Activated CD4-positive, alpha-beta T cell treated with anti-CD3 and anti-CD28 coated beads, Interleukin-2, amount 10 ng/mL, durations not matched to agents 7 days and 5 days (primary cell): ENCODE measurements at places on chromosomes 4 and X.

GRCh38 chr4:37780444-37781130 lies 45.9 kb upstream of the PGM2 start:
- DNase-seq, result peak; percentile 77

GRCh38 chr4:101835121-101835904 lies 44.8 kb downstream of the BANK1 start:
- DNase-seq, result no peak

DNA sequence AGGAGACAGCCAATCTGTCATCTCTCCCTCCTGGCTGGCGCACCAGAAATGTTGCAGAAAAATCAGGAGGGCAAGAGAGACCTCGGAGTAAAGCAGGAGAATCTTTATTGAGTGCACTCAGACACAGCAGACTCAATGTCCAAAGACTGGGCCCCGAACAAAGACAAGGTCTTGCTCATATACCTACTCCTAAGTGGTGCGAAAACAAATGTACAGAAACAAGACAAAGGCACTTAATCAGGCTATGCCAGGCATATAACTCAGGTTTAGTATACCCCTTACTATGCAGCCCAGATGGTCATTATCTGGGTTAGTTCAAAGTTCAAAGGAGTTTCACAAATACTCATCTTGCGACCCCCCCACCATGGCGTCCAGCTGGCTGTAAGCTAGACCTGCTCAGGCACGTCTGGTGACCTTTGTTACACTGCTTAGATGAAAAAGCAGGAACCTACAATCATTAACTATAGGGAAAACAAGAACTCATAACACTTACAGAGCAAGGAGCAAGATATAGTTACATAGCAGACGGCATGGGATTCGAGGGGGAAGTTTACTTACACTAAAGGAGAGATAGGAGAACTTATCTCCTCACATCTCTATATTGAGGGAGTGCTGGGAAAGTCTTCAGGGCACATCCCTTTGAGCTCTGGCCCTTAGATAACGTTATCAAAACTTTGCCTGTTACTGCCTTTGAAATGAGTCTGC lies 27.5 kb downstream of the SULT1E1 start:
- no peak for DNase-seq

DNA sequence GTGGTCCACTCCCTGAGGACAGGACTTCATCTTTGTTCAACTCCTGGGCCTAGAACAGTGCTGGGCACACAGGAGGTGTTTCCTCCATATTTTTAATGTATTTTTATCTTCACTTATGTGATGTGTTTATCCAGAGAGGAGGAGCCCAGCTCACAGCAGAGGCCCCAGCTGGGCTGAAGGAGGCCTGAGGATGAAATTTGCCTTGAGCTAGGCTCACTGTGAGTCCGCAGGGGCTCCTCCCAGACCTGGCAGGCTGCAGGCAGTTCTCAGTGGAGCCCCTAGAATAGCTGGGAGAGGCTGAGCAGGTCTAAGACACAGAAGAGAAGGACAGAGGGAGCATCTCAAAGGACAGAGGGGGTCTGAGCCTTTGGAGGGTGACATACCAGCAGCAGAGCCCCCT lies 26.8 kb downstream of the C4orf50 start:
- no peak for DNase-seq

GRCh38 chrX:135973025-135973547 lies 702 bp downstream of the MMGT1 start:
- DNase-seq, result peak; percentile 7

- DNase-seq, result no peak
Observed at GRCh38 chr4:176383273-176384077, 63.7 kb downstream of the SPCS3 start.

DNA sequence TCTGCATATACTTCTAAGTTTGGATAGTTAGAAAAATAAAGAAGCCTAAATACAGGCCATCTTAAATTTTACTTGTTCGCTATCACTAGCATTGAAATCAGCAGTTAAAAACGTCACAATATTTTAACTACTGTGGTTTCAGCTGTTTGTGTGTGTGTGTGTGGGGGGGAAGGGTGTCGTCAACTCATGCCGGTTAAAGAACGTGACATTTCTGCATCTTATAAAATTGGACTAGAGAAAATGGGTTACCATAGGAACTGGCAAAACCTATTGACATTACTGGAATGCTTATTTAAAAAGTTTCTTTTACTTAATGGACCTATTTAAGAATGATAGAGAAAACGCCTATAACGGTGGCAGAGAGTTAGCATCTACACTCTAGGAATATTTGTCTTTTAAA lies 1.2 kb upstream of the CNKSR2 start:
- DNase-seq, result no peak

GRCh38 chrX:47093248-47093647 lies 15.0 kb downstream of the RGN start:
- peak; percentile 12 for DNase-seq

DNA sequence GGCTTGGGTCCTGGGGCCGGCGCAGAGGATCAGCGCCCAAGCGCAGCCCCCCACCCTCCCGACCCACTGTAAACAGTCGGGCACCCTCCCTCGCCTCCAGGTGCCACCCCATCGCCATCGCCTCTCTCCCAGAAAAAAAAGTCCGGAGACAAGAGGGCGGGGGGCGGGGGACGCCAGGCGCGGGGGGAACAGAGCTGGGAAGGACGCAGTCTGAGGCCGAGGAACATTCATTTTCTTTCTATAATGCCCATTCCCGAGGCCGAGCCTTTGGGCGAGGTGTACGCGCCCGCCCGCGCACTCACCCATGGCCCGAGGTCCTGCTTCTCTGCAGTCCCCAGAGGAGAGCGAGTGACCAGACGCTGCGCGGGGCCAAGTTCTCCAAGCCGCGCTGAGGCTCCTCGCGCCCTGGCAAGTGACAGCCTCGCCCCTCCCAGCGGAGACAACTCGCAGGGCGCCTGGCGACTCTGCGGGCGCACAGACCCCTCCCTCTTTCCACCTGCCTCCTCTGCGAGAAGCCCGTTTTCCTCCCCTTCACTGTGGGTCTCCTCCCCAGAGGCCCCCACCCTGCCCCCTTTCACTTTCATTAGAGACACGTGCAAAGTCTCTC lies 63.5 kb upstream of the WDR17 start:
- peak; percentile 6 for DNase-seq

DNA sequence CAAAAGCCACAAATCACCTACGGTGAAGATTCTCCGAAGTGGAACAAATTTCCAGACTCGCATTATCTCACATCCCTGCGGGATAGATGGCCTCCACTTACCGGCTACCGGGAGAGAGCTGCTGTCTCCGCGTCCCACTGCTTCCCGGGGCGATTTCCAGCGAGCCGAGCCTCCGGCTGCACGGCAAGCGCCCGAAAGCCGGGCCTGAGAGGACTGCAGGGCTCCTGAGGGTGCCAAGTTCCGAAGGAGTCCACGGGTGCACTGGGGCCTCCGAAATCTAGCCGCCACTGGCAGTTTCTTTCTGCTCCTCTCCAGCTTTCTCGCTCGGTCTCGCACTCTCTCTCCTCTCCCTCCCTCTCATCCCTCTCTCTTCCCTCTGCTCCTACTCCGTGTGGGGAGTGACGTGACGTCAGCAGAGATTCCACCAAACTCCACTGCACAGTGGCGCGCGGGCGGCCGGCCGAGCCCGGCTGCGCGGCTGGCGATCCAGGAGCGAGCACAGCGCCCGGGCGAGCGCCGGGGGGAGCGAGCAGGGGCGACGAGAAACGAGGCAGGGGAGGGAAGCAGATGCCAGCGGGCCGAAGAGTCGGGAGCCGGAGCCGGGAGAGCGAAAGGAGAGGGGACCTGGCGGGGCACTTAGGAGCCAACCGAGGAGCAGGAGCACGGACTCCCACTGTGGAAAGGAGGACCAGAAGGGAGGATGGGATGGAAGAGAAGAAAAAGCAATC lies 14.0 kb upstream of the PITX2 start:
- DNase-seq, result no peak

DNA sequence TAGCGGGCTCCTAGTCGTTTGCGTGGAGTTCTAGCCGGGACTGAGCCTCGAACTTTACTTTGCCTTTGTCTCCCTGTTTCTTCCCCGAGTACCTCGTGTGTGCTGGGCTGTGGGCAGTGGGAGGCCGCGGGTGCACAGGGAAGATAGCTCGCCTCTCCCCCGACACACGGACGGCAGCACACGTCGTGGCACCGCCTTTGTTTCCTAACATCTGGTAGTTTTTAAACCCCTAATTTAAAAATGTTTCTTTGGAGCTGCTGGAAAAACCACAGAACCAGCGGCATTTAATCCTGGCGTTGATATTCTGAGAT lies 866 bp downstream of the RBM46 start:
- DNase-seq, result no peak

DNA sequence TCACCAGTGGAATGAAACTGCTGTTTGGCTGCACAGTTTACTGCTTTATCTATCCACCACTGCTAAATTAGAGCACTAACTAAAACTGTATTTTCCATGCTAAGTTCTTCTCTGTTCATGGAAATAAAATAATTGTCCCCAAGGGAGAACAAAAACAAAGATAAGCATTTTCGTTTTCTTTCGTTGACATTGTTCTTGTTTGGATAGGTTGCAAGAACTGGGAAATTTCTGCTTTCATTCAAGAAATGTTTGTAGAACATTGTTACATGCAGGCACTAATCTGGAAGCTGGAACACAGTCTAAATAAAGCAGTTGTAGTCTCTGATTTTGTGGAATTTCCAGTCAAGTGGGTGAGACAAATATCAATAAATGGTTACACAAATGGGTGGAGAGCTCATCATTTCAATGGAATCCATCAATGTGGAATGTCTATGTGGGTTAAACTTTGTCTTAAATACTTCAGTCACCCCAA lies 5.8 kb upstream of the CXCL8 start:
- no peak for DNase-seq

DNA sequence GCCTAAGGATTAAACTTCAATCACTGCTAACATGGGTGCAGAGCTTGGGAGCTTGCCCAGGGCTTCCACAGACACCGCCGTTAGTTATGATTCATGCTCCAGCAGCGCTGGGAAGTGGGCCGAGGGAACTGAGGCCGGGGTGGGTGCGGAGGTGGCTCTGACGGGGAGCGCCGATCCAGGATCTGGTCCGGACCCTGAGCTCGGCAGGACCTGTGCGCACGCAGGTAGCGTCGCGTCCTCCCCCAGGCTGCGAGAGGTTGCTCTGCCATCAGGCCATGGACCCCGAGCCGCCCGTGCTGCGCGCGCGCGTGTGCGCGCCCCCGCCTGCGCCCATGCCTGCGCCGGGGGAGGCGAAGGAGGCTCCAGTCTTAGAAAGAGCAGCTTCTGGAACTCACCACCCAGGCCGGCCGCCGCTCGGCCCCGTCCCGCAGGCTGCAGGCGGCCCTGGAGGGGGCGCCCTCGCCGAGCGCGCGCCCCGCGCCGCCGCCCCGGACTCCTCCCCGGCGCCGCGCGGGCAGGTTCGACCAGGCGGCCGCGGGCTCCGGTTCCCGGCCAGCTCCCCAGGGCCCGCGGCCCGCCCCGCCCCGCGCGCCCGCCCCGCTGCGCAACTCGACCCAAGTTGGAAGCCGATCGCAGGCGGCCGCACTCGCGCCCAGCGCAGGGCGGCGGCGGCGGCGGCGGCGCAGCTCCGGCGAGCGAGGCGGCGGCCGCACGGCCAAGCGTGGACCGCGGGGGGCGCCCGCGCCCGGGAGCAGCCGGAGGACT lies 732 bp upstream of the ADRA2C start:
- no peak for DNase-seq

DNA sequence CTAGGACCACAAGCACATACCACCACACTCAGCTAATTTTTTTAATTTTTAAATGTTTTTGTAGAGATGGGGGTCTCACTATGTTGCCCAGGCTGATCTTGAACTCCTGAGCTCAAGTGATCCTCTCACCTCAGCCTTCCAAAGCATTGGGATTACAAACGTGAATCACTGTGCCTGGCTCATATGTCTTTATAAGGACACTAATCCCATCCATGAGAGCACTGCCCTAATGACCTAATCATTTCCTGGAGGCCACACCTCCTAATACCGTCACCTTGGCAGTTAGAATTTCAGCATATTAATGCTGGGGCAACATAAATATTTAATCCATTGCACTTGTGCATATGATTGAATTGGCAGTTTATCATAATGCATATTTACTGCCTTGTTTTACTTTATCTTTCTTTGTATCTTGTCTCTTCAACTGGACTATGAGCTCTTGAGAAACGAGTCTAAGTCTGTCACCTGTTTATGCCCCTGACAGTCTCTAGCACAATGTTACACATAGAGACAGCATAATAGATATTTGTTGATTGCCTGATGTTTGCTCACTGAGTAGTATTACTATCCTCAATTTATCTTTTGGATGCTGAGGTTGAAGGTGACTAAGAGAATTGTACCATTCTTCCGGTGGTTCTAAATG lies 172.0 kb downstream of the AASDH start:
- no peak for DNase-seq

GRCh38 chrX:102720237-102721168 lies at the start of gene GPRASP3:
Gene GPRASP3, plus strand, starts transcription at chrX:102720743. Its CDS starts 28,253 bp downstream, at chrX:102748996.
- DNase-seq, result peak; percentile 77

GRCh38 chrX:138929926-138930582 lies 218.5 kb upstream of the FGF13 start:
- DNase-seq, result no peak

DNA sequence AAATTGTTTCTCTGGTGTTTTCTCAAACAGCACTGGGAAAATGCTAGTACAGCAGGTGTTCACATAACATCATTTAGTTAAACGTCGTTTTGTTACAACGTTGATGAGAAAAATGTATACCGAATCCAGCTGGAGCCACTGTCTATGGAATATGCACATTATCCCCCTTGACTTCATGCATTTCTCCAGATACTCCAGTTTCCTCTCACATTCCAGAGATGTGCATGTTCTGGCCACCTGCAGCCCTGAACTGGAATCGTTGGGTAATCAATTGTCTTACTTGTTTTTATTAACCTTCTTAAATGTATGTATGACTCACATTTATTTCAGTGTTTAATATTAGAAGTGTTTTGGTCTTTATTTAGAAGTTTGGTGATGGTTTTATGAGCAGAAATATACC lies 18.4 kb upstream of the ODAM start:
- DNase-seq, result no peak

GRCh38 chrX:50677789-50678188 lies 136.2 kb downstream of the SHROOM4 start:
- DNase-seq, result no peak

DNA sequence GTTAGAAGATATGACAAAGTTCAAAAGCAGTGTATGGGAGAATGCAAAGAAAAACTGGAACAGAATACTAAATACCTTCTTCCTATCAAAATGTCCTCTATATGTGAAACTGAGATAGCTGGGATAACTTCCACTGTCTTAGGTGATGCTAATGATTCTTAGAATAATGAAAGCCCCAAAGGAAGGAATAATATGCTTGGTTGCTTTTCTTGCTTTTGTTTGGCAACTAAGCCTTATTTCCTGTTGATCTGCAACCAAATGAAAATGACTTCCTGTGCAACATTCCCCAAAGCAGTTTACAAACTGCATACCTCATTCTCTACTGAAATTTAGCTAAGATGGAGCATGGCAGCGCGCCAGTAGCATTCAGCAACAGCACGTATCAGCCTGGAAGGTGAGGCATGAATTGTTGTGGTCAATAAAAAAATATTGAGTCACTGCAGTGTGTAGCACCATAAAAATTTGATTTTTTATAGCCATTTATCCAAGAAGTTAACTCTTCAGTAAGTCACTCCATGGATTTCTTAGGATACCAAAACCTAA lies 18.7 kb downstream of the NDNF start:
- DNase-seq, result no peak
